NCI-H1930 (cell line): ENCODE measurements at places on chromosomes 7 and 10.

DNA sequence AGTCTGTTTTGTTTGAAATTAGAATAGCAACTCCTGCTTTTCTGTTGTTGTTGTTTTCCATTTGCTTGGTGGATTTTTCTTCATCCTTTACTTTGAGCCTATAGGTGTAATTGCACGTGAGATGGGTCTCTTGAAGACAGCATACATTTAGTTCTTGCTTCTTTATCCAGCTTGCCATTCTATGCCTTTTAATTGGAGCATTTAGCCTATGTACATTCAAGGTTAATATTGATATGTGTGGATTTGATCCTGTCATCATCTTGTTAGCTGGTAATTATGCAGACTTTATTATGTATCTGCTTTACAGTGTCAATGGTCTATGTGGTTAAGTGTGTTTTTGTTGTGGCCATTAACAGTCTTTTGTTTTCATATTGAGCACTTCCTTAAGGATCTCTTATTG lies 708.9 kb upstream of the ANKRD30A start:
- no peak for DNase-seq

DNA sequence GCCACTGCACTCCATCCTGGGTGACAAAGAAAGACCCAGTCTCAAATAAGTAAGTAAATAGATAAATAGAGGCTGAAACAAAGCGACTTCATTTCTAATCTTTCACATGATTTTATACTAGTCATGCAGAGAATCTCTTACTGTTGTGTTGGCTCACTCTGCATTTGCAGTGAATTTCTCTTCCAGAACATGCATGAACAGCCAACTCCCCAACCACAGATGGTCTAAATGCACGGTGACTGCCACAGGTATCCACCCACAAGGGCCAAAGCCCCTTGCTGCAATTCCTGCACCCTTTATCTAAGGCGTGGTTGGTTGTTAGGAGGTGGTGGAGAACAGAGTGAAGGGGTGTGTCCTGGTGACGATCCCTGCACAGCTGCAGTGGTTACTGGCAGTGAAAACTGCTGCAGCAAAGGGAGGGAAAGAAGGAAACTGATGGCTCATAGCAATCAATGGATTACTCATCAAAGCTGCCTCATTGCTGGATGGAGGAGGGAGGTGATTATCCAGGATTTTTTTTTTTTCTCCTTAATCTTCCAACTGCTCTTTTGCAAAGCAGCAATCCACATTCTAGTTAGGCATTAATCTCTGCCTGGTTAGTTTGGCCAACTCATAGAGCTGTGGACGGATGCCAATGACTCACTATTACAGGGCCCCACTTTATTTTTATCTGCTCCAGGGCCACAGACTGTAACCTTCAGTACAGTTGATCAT lies 50.6 kb downstream of the PRTFDC1 start:
- DNase-seq, result no peak

DNA sequence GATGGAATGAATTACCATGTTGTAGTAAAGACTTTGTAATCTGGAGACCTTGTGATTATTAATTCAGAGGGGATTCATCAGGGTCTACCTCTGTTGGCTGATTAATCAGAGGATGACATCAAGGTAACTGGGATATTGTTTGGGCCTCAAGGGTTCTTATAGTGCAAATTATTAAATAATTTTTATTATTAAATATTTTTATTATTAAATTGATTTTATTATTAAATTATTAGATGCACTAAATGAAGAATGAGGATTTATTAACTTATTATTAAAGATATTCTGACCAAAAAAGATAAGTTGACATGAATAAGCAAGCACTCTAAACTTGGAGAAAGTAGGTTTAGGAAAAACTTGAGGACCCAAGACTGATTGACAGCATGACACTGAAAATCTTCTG lies 661.7 kb downstream of the NRG3 start:
- no peak for DNase-seq

DNA sequence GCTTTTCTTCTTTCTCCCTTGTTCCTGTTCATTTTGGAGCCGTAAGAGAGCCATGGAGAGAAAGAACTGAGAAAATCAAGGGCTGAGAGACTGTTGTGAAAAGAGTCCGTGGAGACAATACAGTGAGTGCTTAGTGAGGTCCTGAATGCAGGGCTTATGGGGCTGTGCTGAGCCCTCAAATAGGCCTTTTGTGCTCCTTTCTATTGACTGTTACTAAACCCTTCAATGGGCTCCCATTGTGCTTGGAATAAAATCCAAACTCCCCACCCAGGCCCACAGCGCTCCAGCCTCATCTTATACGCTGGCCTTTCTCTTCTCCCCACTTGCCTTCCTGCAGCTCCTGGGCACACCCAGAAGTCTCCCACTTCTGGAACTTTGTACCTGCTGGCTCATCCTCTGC lies 243.1 kb upstream of the HABP2 start:
- DNase-seq, result no peak

- no peak for DNase-seq
Measured at GRCh38 chr10:103100620-103101019, 92.5 kb downstream of the NT5C2 start.

- DNase-seq, result no peak
Measured at GRCh38 chr7:30254717-30255063, 29.7 kb upstream of the ZNRF2 start.

DNA sequence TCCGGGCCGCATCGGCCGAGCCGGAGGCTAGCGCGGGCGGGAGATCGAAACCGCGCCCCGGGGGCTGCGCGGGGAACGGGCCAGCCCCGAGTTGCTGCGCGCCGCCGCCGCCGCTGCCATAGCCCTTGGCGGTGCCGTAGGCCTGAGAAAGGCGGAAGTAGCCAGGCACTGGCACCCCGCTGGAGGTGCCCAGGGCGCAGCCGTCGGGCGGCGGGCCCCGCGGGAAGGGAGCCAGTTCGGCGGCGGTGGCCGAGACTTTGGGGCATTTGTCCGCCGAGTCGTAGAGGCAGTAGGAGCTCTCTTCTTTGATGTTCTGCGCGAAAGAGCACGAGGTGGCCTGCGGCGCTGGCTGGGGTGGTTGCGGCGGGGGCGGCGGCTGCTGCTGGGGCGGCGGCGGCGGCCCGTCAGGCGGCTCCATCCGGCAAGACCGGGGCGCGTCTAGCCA lies 587 bp downstream of the HOXA10 start:
- DNase-seq, result peak; percentile 24

DNA sequence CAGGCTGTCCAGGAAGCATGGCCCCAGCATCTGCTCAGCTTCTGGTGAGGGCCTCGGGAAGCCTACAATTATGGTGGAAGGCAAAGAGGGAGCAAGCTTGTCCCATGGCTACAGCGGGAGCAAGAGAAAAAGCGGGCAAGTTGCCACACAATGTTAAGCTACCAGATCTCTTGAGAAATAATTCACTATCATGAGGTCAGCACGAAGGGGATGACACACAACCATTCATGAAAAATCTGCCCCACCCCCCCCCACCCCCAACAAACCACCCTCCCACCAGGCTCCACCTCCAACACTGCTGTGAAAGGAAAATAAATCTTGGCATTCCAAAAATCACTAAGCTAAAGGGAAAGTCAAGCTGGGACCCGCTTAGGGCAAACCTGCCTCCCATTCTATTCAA lies 545.8 kb upstream of the NRP1 start:
- no peak for DNase-seq

DNA sequence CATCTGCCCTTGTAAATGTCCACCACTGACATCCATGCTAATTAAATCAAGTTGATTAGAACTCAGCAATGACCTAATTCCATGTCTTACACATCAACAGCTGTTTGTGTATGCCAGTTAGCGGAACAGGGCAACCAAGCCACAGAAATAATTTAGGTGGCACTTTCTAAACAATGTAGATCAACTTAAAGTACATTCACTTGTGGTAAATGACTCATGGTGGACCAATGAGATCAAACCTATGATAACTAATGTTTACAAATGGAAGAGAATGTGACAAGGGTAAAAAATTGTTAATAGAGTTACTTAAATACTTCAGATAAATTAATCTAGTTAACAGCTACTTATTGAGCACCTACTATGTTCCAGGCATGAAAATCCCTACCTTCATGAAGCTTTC lies 63.1 kb upstream of the ICA1 start:
- DNase-seq, result no peak

GRCh38 chr10:49296382-49296781 lies 2.6 kb upstream of the C10orf71 start:
- no peak for DNase-seq

DNA sequence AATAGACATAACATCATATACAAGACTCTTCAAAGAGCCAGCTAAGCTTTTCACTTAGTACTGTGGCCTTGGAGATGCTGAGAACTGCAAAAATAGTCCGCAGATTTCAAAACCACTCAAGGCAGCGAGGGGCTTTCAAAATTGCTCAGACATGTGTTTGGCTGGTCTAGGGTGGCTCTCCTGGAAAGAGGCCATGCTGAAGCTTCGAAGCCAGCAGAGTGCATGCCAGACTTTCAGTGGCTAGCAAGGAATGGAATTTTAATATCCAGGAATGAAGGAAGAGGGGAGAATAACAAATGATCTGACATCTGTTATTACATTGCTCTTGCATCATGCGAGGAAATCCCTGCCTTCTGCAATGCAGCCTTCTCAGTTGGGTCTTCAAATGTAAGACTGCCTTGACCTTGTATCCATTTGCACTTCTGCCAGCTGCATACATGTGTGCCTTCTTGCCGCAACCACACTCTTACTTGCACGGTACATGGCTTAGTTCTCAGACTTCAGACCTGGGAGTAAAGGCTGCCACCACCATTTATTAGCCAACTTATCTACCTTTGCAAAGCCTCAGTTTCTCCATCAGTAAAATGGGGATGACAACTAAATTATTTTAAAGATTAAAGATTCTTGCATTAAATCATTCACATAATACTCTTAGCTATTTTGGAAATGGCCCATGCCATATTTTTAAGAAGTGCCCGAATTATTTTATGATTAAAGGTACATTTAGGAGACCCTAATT lies 55.9 kb downstream of the ITIH5 start:
- DNase-seq, result no peak

DNA sequence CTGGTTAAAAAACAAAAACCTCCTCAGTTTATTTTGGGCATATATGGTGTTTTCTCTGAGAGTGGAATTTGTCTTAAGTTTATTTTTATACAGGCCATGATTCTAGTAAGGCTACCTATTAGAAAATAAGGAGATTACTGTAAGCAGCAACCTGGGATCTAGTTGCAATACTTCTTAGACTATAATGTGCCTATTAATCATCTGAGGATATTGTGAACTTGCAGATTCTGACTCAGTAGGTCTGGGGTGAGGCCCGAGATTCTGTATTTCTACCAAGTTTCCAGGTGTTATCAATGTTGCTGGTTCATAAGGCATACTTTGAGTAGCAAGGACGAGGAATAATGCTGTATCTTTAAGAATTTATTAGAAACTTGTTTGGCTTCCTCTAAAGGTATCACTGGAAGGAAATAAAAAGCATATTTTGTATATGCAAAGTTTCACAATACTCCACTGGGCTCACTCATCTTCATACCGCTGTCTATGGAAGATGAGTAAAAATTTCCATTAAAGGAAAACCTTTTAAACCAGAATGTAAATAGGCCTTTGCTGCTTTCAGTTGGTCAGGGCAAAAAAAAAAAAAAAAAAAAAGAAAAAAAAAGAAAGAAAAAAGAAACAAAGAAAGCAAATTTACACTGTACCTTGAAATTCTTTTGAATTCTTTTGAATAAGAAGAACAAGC lies 105.8 kb downstream of the BMPER start:
- DNase-seq, result no peak

GRCh38 chr10:25382029-25382810 lies 207.4 kb downstream of the GPR158 start:
- DNase-seq, result no peak

GRCh38 chr10:24215196-24215595 lies 6.3 kb downstream of the KIAA1217 start:
- DNase-seq, result no peak

GRCh38 chr10:1611936-1612550 lies 125.3 kb downstream of the ADARB2 start:
- no peak for DNase-seq

DNA sequence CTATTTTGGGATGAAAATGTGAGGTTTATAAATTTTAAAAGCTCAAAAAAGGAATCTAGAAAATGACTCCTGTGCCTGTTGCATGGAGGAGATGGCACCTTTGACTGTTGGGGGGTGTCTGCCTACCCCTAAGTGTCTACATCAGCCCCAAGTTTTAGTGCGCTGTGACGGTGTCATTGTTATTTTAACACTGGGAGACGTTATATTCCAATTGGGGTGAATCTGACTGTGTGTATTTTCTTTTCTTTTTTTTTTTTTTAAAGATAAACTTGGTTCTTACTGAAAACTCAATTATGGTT lies 517 bp downstream of the SRGN start:
- DNase-seq, result no peak

DNA sequence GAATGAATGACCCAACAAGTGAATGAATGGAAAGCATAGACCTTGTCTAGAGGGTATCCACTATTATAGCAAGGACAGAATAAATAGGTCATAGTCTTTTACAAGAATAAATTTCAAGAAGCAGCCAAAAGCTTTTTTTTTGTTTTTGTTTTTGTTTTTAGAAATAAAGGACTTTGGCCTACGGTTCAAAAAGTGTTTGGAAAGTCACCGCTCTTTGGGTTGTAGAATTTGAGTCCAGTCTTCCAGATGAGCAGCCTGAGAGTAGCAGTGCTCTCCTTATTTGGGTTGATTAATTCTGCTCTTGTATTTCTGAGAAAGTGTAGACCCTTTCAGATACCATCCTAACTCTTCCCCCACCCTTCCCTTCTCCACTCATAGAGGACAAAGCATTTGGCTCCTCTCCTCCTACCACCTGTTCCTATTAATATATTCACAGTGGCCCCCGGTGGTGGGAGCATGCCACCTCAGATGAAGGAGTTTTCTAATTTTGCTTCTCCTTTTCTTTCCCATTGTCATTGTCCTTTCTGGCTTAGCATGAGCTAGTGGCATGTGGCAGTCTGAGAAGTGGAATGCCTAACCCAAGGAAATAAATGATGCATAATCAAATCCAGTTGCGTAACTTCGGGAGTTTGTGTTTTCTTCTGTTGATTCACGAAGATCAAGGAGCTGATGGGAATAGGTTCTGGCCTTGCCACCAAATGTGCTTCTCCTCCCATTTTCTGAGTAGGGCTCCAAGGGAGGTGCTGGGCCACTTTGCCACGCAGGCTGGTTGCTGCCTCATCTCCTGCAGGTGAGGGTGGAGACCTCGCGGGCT lies 114.7 kb downstream of the CHN2 start:
- no peak for DNase-seq

GRCh38 chr7:132359743-132360142 lies 216.5 kb downstream of the PLXNA4 start:
- no peak for DNase-seq

- DNase-seq, result no peak
Measured at GRCh38 chr7:11818281-11818680, 13.7 kb downstream of the THSD7A start.

GRCh38 chr10:76453332-76453731 lies 1021.9 kb downstream of the LRMDA start:
- DNase-seq, result no peak
